Stimulated activated CD4-positive, alpha-beta T cell treated with anti-CD3 and anti-CD28 coated beads, TNF-alpha, amount 100 ng/mL, for 48 hours (primary cell): ENCODE measurements at places on chromosomes 12 and 14.

DNA sequence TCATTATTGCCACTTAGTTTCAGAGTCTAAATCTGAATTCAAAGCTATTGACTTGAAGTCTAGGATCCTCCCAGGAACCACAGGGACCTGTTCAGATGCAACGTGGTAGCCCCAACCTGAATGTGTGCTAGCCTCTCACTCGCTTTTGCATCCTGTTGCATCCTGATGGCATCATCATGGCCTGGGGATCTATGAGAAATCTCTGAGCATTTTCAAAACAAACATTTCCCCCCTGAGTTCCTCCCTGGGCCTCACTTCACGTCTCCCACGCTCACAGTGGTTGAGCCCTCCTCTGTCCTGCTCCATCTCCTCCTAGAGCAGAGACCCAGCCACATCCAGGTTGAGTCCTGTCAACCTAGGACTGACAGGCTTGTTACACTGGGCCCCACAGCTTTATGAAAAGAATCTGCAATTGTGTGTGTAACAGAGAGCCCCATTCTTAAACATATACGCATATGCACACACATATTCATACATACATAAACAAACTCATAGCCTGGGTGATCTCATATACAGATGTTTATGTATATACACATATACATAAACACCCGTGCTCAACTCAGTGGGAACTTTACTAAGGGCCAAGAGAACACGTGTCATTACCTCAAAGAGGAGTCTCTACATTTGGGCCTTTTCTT, 5.4 kb upstream of the KRT72 start:
- DNase-seq, result no peak

DNA sequence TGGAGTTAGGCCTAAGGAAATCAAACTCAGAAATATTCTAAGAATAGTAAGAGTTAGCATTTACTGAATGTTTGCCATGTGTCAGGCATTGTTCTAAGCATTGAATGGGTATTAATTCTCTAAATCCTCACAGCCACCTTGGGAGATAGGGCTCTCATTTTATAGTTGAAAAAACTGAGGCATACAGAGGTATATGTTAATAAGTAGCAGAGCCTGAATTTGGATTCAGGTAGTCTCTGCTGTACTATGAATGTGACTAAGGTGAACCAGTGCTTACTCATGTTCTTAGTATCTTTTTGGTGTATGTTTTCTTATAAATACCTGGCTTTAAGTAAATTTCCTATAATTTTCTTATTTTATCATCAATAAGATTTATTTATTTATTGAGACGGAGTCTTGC, 8.1 kb downstream of the ARF6 start:
- DNase-seq, result no peak

- no peak for DNase-seq
Measured at GRCh38 chr14:75917322-75917945, 64.4 kb downstream of the TGFB3 start.

GRCh38 chr12:53200458-53201176, 6.4 kb downstream of the ITGB7 start:
- no peak for DNase-seq

GRCh38 chr12:107436376-107436775, 249.2 kb upstream of the PWP1 start:
- no peak for DNase-seq

- DNase-seq, result no peak
Measured at GRCh38 chr12:49133014-49133413, 1.8 kb upstream of the TUBA1B start.

- DNase-seq, result no peak
Measured at GRCh38 chr12:16271062-16271461, 6.4 kb downstream of the SLC15A5 start.

GRCh38 chr12:6866920-6867412, 365 bp upstream of the TPI1 start:
- DNase-seq, result no peak

GRCh38 chr12:132717531-132718387, 7.1 kb downstream of the PGAM5 start:
- DNase-seq, result no peak

GRCh38 chr12:12194206-12194605, 72.6 kb downstream of the LRP6 start:
- DNase-seq, result no peak

DNA sequence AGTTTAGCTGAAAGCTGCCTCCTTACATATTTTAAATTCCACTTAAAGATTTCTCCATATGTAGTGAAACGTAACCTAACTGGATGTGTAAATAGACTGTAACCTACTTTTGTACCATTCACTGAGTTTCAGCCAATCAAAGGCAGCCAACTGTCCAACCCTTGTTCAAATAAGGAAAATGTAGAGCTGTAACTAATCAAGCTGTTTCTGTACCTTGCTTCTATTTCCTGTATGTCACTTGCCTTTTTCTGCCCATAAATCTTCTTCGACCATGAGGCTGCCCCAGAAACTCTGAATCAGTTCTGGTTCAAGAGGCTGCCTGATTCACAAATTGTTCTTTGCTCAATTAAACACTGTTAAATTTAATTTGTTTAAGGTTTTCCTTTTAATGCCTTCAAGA, 6.3 kb downstream of the SLC7A8 start:
- no peak for DNase-seq

GRCh38 chr12:101696251-101697196, 916 bp upstream of the CHPT1 start:
- DNase-seq, result no peak

- DNase-seq, result no peak
Measured at GRCh38 chr14:87995500-87996290, 2.7 kb upstream of the GALC start.

GRCh38 chr12:89966495-89967240, 258.0 kb upstream of the ATP2B1 start:
- no peak for DNase-seq

GRCh38 chr12:72369423-72369959, 97.3 kb downstream of the TRHDE start:
- DNase-seq, result no peak

DNA sequence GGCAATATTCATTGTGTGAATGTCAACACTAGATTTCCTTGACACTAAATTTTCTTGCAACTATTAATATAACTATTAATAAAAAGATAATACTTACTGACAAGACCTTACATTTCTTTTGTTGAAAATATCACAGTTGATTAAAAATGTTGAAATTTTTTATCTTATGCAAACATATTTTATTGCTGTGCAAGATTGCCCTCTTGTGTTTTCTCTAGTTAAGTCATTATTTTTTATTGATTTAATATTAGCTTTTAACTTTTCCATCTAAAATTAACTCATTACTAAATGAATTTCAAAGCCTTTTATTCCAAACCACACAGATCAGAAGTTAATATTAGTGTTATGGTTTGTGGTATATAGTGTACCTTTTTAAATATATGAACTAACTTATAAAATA, 11.7 kb upstream of the NAA30 start:
- no peak for DNase-seq

GRCh38 chr14:96135285-96135684, 69.4 kb upstream of the BDKRB2 start:
- no peak for DNase-seq

GRCh38 chr14:37658156-37658555, 62.7 kb downstream of the TTC6 start:
- DNase-seq, result no peak

- no peak for DNase-seq
Measured at GRCh38 chr14:52370406-52370935, 56.4 kb downstream of the PTGER2 start.

DNA sequence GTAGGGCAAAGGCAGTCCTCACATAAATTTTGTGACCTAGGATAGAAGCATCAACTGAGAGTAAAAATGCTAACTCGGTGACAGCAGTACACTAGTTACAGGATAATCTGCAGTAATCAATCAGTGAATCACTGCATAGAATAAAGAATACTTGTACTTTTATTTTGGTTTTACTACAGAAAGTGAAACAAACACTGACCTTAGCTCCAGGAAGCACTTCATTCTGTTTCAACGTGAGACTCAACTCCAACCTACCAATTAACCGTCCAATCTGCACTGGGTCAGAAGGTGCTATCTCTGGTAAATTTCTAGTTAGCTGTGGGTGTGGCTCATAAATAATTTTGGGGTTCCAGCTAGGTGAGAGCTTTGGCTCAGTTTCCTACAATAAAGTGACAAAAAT, 21.8 kb downstream of the ATG2B start:
- DNase-seq, result no peak

DNA sequence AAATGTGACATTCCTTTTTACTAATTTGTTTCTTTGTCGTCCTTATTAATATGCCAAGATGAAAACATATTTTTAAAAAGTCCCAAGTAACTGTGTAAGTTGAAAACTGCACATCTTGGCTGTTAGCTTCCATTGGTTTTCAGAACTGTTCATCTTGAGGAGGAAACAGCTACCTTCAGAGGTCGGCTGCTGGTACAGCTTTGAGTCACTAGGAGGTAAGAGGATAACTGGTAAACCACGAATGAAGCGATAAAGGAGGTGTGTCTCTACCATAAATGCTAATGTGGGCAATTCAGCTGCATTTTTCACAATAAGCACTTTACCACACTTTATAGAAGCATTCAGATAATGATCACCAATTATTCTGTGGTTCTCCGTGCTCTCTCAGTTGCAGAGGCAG, 137.5 kb upstream of the KRAS start:
- DNase-seq, result peak; percentile 22

DNA sequence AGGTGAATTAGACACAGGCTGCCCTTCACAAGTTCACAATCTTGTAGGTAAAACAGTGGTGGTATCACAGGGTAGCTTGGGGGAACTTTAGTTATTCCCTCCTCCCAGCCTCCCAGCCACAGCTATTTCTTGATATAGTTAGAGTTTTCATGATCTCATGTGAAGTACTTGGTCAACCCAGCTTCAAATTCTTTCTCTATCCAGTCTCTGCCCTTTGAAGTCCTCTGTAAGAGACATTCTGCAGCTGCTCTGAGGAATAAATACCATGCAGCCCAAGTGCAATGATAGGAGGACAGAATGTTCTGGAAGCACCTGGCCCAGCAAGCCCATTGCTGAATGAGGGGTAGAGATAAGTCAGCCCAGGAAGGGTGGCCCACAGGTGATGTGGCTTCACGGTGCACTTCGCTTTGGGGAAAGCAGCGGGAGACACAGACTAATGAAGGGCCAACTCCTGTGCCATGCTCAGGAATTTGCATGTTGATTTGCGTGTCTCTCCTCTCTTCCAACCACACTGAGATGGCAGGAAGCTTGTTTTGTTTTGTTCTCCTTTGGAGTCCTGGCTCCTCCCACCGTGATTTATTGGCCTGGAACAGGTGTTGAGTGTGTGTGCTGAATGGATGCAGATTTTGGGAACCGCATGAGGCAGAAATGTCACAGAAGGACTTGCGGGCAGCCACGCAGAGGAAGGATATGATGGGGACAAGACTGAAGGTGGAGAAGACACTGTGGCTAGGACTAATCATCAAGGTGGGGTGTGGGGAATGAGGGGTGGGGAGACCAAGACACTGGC, 8.0 kb upstream of the TXNRD1 start:
- no peak for DNase-seq

DNA sequence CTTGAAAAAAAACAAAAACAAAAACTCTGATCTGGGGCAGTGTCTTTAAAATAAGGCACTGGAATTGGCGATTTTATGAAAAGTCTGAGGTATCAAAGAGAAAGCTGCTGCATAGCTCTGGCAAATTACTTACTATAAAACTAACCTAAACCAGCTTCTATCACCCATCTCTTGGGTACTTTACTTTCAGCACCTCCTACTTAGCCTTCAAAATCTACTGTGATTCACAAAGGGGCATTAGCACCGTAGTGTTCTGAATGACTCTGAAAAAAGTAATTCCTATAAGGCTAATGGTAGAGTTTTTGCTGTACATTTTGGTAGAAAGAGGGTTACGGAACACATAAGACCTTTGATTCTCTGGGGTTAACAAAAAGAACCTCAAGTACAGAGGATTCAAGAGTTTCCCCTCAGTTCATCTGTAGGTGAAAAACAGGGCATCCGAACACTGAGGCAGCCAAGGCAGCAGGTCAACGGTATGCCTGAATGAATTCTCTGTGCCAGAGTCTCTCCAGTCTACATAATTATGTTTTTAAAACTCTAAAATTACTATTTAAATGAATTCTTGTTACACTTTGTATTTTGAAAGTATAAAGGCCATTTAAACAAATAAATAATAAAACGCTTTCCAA, 101.5 kb downstream of the ELK3 start:
- DNase-seq, result no peak

DNA sequence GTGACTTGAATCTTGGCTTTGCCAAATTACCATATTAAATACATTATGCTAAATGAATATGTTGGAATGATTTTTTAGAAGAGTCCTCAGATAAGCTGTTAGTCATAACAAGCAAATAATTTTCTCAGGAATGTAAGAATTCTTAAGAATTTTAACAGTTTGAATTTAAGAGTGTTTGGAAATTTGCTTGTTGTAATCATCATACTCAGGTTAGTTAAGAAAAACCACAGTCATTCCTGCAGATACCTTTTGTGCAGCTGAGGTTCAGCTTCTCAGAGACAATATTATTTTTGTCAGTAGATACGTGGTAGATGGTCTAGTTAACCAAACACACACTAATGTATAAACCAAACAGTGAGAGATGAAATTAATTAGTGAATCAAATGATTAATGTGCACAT, 8.9 kb downstream of the WNK1 start:
- no peak for DNase-seq

DNA sequence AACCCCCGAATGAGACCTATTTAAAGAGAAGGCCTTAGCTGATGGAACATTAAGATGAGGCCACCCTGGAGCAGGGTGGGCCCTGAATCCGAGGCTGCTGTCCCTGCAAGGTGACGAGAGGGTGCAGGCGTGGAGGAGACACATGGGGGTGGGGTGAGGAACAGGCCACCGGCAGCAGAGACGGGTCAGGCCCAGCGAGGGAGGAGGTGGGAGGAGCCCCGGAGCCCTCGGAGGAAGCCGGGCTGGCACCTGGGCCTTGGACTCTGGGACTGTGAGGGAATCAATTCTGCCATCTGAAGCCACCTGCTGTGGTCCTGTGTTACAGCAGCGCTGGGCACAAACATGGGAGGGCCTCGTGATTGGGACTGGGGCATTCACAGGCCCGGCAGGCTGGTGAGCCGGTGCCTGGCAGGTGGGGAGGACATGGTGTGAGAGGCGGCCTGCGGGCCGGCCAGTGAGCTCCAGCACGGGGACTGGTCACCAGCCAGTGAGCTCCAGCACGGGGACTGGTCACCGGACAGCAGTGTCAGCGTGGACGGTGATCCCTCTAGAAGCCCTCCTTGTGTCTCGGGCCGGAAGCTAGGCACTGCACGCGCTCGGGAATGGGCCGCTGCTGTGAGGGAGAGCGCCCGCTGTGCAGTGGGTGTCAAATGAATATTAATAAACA, 46.7 kb downstream of the NOC4L start:
- DNase-seq, result no peak

DNA sequence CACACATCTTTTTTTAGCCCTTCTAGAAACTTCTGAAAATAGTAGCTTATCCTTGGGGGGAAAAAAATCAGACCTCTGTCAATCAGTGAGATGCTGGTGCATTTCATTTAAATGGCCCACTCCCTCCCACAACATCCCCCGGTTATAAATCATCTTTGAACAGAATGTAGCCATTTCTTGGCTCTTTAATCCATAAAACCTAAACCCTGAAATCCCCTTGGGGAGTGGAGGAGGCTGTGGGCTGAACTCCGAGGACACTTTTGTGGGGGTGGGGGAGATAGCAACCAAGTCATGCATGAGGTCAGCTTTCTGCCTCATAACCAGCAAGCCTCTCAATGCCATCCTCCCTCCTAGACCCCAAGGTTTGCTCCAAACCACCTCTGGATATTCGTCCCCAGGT, 21.0 kb downstream of the HRK start:
- no peak for DNase-seq
